Stimulated activated CD4-positive, alpha-beta T cell treated with anti-CD3 and anti-CD28 coated beads, TNF-alpha, amount 100 ng/mL, for 4 hours (primary cell): ENCODE measurements at places on chromosomes 3 and 15.

GRCh38 chr3:16024548-16024947 is 149.9 kb upstream of the GALNT15 start:
- no peak for DNase-seq

DNA sequence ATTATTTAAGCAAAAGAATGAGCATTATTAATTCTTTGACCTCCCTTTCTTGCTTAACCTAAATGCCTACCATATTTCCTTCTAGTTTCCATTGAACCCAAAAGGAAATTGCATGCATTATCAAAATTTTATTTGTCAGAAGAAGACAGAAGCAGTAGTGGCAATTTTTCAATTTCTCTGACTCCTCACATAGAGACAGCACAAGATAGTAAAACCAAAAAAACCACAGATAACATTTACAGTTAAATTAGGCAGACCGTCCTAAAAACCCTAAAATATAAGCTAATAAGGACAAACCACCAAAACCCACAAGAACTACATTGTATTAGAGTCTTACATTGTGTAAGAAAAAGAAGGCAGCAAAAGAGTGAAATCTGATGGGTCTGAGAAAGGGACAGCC is 27.1 kb downstream of the GOLGB1 start:
- no peak for DNase-seq

GRCh38 chr15:25060472-25060803 is 105.7 kb downstream of the SNRPN start:
- DNase-seq = no peak

DNA sequence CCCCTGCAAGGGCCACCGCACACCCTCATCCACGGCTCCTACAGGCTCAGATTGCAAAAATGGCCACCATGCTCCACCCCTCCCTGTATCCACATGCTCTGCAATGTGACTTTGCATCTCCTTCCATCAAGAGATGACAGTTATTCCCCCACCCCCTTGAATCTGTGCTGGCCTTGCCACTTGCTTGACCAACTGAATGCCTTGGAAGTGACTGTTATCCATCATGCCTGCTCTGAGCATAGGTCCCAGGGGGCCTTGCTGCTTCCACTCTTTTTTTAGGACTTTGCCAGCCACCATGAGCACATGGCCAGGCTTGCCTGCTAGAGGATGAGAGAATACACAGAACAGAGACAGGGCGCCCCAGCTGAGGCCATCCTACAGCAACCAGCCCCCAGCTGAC is 13.6 kb downstream of the HAPLN3 start:
- DNase-seq = no peak

- peak; percentile 29 for DNase-seq
Observed at GRCh38 chr3:69282181-69282580, 103.7 kb downstream of the FRMD4B start.

DNA sequence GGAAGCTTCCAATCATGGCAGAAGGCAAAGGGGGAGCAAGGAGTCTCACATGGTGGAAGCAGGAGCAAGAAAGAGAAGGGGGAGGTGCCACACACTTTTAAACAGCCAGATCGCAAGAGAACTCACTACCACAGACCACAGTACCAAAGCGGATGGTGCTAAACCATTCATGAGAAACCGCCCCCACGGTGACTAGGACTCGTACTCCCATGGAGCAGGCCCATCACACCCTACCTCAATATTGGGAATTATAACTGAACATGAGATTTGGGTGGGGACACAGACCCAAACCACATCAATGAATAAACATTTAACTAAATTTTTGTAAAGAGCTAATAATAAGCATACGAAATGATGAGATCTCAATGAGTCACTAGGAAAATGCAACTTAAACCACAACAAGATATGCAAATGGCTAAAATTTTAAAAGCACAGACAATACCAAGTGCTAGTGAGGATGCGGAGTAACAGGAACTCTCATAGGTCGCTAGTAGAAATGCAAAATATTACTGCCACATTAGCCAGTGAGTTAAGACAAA is 10.0 kb downstream of the MRPS25 start:
- no peak for DNase-seq

- no peak for DNase-seq
Observed at GRCh38 chr3:23329471-23330105, 126.5 kb downstream of the UBE2E2 start.

DNA sequence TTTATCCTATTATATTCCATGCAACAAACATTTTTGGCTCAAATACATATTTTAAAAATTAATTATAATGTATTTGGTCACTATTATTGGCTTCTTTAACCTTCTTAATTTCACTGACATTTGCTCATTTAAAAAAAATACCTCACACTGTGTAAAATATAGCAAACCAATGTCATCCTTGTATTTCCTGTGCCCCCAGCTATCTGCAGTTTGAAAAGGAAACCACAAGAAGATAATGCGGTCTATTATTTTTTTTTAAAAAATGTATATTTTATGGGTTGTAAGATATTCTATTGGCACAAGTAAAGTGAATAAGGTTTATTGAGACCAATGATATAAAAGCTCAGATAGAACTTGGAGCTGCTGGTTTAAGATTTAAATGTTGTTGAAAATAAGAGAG is 904.2 kb downstream of the SI start:
- DNase-seq = no peak

DNA sequence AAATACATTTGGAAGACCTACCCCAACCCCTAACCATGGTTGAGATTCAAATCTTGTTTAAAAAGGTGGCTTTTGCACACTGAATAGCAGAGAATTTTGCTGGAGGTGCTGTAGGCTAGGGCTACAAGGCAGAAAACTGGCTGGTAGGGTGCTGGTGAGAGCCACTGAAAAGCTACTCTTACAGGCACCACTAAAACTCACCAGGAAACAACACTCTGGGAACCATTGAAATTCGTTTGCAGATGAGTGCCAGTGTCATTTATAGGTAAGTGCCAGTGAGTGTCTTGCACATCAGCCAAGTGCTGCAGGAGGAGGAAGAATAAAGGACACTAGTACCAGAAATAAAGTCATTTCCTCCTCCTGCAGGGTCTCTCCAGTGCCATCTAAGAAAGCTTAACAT is 610.2 kb downstream of the ZNF385D start:
- DNase-seq = no peak

- no peak for DNase-seq
Observed at GRCh38 chr15:87639305-87640011, 617.1 kb downstream of the NTRK3 start.

- no peak for DNase-seq
Observed at GRCh38 chr15:68464448-68465090, 32.6 kb upstream of the ITGA11 start.

GRCh38 chr15:64213646-64214045 is 50.8 kb upstream of the PPIB start:
- no peak for DNase-seq

GRCh38 chr15:99683000-99683670 is 50.1 kb downstream of the LYSMD4 start:
- no peak for DNase-seq

- DNase-seq = peak; percentile 36
Observed at GRCh38 chr3:13495921-13496723, 16.0 kb downstream of the HDAC11 start.
